Left kidney (tissue), 8 donors: ENCODE measurements at places on chromosomes 5 and 9. TPM values are rescaled to one million over a fixed set of nuclear protein-coding genes. Genes with fewer than 3 reads are reported as not detected.

- no peak for DNase-seq
Observed at GRCh38 chr9:2055203-2055658, 40.1 kb downstream of the SMARCA2 start.

DNA sequence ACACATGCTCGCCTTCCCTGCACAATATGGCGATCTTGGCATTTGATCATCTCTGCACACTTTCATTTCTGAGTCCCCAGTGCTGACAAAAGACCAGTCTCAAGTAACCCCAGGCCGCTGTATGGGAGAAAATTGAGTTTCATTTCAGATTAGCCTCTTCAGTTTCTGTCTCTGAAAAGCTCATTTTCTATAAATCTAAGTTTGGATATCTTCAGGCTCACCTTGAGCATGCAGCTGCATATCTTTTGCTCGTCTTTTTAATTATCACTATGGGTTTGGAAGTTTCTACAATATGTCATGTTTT is 169.1 kb upstream of the MAST4 start:
- no peak for DNase-seq

DNA sequence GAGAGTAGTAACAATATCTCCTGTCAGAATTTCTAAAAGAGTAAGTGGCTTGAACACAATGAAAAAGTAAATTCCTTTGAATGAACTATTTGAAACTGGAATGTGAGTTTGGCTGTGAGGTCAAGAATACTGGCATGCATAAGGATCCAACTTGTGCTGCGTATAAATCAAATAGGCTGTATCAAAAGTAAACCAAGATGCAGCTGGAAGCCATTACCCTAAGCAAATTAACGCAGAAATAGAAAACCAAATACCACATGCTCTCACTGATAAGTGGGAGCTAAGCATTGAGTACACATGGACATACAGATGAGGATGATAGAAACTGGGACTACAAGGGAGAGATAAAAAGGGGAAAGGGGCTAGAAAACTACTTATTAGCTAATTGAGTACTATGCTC is 24.0 kb upstream of the SRFBP1 start:
- DNase-seq: no peak

DNA sequence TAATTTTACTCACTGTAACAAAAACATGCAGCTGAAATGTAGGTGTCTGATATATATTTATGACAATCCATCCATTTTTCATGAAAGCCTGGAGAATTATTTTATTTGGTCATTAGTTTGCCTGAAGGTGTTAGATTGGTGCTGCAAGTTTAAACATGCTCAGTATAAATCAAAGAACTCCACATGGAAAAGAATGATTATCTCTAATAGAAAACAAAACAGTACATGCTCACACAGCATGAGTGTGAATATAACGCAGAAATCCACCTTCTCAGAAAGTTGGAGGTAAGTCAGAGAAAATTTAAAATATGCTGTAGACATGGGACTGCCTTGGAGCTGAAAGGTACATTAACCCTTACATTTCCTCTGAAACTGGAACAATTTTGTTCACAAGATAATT is 165.5 kb upstream of the RGS7BP start:
- no peak for DNase-seq

DNA sequence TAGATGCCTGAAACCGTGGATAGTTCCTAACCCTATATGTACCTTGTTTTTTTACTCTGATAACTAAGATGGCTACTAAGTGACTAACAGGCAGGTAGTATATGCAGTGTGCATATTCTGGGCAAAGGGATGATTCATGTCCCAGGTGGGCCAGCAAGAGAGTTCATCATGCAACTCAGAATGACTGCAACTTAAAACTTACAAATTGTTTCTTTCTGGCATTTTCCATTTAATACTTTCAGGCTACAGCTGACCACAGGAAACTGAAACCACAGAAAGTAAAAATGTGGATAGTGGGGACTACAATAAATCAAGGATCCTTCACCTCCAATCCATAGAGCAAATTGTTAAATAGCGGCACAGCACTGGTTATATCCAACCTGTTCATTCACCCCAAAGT is 30.7 kb upstream of the VCAN start:
- DNase-seq: no peak

DNA sequence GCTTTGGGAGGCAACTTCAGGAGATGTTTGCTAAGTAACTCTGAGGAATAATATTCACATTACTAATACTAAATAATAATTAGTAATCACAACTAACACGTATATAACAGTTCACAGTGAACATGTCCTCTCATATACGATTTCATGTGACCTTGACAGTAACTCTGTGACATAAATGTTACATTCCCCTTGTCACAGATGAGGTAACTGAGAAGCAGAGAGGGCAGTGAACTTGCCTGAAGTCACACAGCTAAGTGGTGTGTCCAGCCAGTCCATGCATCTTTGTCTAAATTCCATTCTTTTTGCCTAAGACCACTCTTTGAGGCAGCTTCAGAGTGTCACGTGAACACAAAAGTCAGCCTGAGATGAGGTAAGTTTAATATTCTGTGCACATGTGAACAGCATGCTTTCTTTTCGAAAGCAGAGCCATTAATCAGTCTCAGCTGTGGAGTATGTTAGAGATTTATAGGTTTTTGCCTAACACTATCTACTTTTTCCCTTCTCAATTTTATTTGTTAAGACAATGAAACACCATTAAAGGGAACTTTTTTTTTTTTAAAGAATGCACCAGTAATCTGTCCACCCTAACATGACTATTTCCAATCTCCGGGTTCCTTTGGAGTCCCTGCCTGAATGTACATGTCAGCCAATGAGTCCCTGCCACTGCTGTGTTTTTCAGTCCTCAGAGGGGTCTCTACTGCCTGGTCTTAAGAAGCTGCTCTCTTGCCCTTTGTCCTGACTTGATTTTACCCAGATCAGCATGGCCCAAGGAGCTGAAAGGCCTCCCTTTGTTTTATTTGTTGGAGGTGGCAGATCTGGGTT is 43.5 kb downstream of the SH3PXD2B start:
- no peak for DNase-seq

The OSTF1 gene
- 23.4 TPM for polyA plus RNA-seq

The SLC36A2 gene
- 21.0 TPM for polyA plus RNA-seq

The LCN12 gene
- 20.2 TPM for polyA plus RNA-seq
